Inflammatory macrophage treated with lipopolysaccharide for 4 hours (primary cell): ENCODE measurements at places on chromosomes 16 and 17.

DNA sequence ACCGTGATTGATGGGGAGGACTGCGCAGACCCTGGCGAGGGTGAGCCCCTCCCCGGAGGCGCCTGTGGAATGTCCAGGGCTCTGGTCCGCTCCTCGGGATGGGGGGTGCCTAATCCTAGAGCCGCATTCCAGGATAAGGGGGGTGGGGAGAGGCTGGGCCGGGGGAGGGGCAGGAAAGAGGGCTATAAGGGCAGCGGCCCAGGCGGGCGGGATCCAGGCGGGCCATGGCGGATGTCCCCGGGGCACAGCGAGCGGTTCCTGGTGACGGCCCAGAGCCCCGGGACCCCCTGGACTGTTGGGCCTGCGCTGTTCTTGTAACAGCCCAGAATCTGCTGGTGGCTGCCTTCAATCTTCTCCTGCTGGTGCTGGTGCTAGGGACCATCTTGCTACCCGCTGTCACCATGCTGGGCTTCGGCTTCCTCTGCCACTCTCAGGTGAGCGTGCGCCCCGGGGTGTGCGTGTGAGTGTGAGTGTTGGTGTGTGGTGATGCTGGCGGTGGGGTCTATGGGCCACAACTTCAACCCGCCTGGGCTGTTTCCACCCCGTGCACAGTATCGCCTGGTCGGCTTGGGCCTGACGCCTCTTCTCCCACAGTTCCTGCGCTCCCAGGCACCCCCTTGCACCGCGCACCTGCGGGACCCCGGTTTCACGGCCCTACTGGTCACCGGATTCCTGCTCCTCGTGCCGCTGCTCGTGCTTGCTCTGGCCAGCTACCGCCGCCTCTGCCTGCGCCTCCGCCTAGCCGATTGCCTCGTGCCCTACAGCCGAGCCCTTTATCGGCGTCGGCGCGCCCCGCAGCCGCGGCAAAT is at the start of gene TMEM88:
TSS of gene TMEM88 (plus strand) at position 216 of the 809 bp plus-strand sequence. CDS start at position 225, 9 bp downstream.
- no peak for DNase-seq

GRCh38 chr17:55710829-55711496 is 11.7 kb downstream of the TMEM100 start:
- DNase-seq: no peak

DNA sequence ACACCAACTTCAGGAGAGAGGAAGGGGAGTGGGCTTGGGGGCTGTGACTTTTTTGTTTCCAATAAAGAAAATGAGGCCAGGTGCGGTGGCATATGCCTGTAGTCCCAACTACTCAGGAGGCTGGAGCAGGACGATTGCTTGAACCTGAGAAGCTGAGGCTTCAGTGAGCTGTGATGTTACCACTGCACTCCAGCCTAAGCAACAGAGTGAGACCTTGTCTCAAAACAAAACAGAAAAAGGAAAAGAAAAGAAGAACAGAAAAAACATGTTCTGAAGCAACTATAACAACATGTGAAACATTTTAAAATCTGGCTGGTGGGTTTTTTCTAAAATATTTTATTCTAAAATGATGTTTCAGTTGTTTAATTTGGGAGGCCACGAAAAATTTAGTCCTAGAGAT is 554.0 kb upstream of the ZFHX3 start:
- no peak for DNase-seq

DNA sequence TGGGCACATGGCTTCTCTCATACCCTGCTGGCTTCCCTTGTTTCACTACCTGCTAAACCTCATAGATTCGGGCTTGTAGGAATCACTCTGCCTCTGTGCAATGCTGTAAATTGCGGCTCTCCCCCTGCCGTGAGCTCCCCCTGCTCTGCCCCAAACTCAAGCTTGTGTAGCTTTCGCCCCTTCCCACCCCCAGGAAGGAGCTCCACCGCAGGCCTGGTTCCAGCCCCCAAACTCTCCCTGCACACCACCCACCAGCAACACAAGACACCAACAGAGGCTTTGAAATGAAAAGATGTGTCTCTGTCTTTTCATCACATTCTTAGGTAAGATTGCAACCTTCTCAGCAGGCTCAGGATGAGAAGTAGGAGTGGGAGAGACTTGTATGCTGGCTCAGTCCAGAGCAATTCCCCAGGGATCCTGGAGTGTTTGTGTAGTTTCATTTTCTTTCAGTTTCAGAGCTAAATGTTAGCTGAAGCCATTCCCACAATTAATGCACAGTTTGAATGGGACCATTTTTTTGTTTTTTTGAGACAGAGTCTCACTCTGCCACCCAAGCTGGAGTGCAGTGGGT is 14.2 kb downstream of the CX3CL1 start:
- no peak for DNase-seq

DNA sequence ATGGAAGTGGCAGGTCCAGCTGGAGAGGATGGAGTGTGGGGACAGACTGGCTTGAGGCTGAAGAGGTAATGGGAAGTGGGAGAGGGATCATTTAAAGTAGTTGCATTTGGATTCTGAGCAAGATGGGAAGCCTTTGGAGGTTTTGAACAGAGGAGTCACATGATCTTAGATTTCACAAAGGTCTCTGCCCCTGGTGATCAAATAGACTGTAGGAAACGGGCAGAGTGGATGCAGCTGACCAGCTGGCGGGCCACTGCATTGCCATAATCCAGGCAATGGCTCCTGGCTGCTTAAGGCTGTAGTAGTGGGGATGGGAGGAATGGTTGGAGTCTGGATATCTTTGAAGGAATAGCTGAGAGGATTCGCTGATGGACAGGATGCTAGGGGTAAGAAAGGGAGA is 81.5 kb downstream of the SLC6A2 start:
- no peak for DNase-seq

DNA sequence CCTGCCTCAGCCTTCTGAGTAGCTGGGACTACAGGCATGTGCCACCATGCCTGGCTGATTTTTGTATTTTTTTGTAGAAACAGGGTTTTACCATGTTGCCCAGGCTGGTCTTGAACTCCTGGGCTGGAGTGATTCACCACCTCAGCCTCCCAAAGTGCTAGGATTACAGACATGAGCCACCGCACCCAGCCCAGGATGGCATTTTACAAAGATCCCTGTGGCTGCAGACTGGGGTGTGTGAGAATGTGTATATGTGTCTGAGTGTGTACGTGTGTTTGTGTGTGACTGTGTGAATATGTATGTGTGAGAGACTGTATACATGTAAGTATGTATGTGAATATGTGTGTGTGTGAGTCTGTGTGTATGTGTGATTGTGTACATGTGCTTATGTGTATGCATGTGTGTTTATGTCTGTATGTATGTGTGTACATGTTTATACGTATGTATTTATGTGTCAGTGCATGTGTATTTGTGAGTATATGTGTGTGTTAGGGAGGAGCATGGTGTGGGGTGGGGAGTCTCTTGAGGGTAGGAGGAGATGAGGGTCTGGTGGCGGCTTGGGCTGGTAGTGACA is 17.0 kb downstream of the RPTOR start:
- DNase-seq: no peak

- no peak for DNase-seq
Measured at GRCh38 chr17:68020409-68020756, 15.2 kb upstream of the KPNA2 start.

DNA sequence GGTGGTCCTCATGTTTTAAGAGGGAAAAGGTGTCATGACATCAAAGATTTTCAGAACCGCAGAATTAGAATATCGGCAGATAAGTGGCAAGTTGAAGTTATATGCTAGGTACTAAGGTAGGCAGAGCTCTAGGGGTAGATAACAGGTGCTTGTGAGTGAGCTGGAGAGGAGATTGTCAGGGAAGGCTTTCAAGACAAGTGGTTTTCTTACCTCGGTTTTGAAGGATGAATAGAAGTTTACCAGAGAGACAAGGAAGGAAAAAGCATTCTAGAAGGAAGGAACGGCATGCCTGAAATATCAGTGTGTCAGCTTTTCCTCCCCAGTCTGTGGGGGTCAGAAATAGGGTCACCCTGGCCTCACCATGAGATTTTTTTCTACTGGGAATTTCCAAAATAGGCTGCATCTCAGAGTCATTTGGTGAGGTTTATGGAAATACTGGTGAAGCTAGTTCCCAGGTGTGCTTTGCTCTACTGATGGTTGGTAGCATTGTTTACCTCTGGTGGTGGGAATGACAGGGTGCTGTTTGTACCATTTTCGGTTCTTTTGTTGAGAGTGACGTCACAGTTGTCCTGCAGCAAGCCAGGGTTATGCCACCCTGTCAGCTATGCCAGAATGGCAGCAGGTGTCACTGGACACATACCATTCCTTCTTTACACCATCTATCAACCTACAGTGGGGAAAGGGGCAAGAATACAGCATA is 112.5 kb downstream of the MSI2 start:
- no peak for DNase-seq

DNA sequence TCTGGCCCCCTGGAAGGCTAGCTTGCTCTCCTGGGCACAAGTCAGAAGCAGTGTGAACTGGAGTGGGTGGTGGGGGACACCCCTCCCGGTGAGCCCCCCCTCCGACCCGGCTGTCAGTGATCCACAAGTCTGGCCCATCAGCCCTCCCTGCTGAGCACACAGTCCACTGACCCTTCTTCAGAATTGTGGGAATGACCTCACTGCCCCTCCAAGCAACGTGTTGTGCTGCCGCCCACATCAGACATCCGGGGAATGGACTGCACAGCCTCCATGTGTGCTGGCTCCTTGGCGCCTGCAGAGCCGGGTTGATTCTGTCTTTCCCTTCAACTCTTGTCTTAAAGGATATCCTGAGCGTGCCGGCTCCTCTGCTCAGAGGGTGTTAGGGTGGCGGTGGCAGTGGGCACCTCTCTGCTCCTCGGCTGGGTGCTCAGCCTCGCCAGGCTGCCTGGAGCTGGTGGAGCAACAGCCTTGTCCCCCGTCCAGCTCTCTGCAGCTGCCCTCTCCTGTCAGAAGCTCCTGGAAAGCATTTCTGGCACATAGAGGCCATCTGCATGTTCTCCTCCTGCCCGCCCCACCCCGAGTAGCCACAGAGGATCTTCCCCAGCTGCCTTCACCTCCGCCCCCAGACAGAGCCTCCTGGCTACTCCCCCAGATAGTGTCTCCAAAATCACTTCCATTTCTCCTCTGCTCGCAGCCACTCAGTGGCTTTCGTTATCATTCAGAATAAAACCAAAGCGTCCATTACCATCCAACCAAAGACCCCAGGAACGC is 19.8 kb downstream of the NPTX1 start:
- DNase-seq: no peak

- DNase-seq: no peak
Measured at GRCh38 chr17:81547614-81547982, 4.6 kb downstream of the FAAP100 start.

- DNase-seq: no peak
Measured at GRCh38 chr16:54742436-54742835, 188.2 kb upstream of the IRX5 start.

GRCh38 chr16:7650431-7650830 is 317.8 kb downstream of the RBFOX1 start:
- DNase-seq: no peak
